Ureter (tissue), 1 donor: ENCODE measurements at places on chromosomes 2 and 18.

DNA sequence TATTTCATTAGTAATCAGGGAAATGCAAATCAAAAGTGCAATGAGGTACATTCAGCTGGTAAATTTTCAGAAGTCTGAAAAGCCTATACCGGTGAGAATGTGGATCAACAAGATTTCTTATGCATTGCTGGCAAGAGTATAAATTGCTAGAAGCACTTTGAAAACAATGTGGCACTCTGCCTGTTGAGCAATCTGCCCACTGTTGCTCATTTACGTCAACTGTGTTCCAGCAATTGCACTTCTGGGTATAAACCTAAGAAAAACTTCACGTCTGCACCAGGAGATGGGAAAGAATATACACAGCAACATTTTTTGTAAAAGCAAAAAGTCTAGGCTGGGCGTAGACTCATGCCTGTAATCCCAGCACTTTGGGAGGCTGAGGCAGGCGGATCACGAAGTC lies 40.8 kb downstream of the MTERF4 start:
- DNase-seq, result no peak

GRCh38 chr2:172403881-172404468 lies 23.4 kb upstream of the ITGA6 start:
- DNase-seq, result no peak

- no peak for DNase-seq
Measured at GRCh38 chr2:14702258-14702657, 69.7 kb downstream of the LRATD1 start.

DNA sequence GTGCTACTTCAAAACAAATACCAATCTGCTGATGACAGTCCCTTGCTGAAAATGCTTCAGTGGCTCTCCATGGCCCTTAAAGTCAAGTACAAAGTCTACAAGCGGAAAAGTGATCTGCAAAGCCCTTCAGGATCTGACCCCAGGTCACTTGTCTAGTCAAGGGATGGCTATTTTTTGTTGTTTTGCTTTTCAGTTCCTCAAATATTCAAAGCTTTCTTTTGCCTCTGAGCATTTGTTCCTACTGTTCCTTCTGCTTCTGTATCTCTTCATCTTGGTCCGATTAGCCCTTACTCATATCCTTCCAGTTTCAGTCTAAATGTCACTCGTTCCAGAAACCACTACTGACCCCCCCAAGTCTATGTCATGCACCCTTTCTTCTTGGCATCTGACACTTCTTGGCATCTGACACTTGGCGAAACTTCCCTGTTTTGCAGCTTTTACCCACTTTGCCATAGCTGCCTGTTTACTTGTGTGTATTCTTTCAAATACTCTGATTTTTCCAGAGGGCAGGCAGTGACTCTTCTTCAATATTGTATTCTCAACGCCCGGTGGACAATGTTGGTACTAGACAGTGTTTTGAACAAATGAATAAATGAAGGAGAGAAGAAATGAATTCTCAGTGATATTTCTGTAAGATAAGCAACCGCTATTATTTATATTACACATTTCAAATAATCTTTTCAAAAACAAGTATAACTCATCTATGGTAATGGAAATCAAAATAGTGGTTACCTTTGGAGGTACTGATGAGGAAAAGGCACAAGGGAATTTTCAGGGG lies 175.9 kb upstream of the FN1 start:
- DNase-seq, result no peak

DNA sequence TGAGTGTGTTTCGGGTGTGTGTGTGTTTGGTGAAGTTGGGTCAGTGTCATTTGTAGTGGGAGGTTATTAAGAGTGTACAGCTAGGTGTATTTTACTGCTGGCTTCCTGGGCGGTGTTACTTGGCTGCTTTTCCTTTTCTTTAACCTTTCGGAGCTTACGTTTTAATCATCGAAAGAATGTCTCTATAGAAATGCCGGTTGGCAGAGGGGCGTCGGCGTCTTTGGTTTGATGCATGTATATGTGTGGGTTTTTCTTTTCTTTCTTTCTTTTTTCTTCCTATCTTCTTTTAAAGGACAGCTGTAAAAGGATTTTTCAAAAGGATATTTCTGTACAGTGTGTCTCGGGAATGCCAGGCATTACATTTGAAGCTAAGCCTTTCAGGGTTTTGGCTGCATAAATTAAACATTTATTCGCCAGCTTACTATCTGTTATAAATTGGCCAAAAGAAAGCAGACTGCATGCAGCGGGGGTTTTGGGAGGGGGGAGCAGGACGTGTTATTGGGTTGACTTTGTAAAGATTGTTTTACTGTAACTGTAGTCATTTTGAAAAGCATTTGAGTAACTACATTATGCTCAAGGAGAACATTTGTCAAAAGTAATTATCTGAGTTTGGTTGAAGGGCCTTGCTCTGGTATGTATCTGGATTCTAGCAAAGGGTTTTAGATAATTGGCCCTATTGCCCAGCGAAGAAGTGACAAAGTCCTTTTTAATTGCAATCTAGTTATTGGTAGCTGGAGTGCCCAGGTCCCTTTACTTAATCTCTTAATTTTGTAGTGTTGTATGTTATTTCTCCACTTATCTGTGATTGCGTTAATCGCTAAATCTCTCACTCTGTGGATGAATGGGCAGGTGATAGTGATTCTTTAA lies 1.6 kb downstream of the ASXL3 start:
- DNase-seq, result no peak

DNA sequence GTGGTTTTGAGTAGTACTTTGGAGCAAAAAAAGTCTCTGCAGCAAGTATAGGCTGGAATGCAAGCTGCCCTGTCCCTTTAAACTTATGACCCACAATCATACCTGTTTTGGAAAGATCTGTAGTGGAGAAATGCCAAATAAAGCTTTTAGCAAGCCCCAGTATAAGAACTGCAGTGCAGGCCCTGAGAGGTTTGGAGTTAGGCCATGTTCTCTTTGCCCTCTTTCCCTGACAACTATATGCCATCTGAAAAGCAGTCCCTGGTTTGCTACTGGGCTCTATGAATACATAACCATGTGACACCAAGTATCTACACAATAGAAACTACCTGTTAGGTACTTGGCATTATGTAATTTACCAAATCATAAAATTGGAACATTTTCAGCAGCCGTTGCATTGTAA lies 267.4 kb upstream of the HNMT start:
- no peak for DNase-seq

DNA sequence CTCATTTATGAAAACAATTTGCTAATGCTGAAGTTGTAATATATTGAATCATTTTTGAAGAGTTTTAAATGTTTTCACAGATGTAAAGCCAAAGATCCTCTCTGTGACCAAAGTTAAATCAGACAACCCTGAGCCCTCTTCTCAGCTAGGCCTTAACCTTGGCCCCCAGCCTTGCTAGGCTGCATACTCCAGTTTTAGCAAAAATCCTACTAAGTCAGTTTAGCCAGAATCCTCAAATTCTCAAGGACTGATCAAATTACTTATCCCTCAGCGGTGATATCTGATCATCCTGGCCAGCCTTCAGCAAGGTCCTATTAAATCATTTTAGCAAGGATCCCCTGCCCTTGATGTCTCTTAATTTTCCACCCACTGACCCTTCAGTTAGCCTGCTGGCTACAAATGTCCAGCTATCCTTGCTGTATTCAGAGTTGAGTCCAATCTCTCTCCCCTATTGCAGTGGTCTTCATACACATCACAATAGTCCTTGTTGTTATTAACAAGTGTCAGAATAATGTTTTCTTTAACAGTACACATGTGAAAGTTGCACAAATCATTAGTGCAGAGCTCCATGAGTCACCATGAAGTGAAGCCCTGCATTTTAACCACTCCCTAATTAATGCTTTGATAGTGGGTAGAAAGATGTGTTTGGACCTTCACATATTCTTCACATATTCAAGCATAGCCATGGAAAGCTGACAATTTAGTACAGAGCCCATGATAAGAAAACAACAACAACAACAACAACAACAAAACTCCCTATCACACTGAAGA lies 206.4 kb downstream of the NBAS start:
- no peak for DNase-seq

- DNase-seq, result peak; percentile 45
Measured at GRCh38 chr2:157596992-157597681, 31.5 kb downstream of the ACVR1C start.

DNA sequence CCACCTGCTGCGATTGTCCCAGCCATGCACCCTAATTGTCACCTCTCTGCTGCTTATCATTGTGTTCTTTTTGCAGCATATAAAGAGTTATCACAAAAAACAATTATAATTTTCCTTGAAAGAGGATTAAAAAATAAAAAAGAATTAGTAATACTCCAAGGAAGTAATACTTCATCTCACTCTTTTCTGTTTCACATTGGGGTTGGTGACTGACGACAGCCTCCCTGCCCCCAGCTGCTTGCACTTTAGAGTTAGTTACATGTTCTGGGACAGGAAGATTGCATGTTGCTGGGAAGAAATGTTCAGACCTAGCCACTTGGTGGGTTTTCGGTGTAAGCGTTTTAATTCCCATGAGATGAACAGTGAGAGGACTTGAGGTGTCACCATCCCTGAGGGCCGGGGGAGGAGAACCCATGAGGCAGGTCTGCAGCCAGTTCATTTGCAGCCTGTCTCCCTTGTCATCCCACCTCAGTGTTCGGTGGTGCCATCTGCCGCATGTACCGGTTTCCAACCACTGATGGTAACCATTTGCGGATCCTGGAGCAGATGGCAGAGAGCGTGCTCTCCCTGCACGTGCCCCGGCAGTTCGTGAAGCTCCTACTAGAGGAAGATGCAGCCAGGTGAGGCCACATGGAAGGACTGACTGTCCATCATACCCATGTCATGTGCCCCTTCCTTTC lies 69.1 kb downstream of the COA5 start:
- DNase-seq, result no peak

DNA sequence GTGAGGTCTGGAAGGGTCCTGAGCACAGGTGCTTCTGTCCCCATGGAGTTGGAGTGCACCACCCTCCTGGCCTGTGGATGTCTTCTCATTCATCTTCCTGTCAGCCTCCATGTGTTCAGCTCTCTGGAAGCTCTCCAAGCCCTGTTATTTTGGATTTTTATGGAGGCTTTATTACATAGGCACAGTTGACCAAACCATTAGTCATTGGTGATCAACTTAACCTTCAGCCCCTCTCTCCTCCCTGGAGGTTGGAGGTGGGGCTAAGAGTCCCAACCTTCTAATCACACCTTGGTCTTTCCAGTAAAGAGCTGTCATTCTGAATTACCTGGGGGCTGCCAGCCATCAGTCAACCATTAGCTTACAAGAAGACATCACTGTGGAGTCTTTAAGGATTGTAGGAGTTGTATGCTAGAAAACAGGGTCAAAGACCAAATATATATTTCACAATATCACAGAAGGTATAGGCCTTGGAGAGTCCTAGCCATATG lies 7.5 kb upstream of the MCFD2 start:
- no peak for DNase-seq

DNA sequence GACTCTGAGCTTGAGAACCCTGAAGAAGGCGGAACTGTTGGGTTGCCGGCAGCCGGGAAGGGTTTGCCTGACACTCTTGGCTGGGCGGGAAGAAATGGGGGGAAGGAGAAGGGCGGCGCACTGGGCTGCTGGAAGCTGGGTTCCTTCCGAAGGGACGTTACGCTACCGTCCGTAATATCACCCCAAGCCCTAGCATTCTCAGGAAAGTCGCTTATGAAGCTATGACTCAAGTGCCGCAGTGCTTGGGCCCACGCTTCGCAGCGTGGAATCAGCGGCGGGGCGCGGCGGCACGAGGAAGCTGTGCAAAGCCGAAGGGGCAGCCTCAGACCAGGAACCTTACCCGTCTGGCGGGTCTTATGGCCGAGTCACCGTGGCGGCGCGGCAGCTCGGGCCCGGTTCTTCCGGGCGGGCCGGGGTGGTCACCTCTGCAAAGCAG lies 50.2 kb upstream of the SIGLEC15 start:
- peak; percentile 83 for DNase-seq

GRCh38 chr2:67446491-67446911 lies 49.4 kb downstream of the ETAA1 start:
- DNase-seq, result no peak

GRCh38 chr2:147173798-147174197 lies 671.0 kb upstream of the ACVR2A start:
- DNase-seq, result no peak

GRCh38 chr18:52979892-52980291 lies 639.9 kb downstream of the DCC start:
- no peak for DNase-seq

- no peak for DNase-seq
Measured at GRCh38 chr2:33111002-33111446, 164.3 kb downstream of the LTBP1 start.

DNA sequence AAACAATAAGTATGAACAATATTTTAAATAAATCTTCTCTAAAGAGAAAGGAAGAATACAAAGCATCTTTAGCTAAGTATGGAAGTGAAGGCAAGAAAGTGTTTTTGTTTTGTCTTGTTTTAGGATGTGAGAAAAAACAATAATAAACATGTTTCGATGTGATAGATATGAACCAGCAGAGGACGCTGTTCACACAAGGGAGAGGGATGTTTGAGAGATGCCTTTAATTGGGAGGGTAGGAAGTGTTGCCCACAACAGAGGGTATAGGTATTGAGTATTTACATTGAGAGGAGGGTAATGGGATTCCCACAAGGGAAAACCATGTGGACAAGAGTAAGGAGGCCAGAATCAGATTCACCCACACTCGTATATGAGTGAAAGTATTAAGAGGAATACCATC lies 55.1 kb downstream of the CDH19 start:
- no peak for DNase-seq

DNA sequence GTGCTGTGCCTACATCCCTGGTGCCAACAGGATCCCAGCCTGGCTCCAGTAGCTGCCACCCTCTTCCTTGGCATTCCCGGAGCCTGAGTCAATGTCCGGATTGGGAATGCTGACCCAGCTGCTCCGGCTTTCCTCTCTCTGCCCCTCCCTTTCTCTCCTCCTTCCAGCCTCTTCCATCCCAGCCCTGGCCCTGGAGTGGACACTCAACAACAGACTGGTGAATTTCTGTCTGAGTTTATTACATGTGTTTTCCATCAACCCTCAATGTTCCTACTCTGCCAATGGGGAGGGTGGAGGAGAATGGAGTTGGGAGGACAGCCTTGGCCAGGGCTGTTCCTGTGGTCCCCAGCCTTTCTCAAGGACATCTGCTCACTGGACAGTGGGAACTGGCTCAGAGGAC lies 917 bp upstream of the PRKAG3 start:
- DNase-seq, result no peak
